Left ventricle myocardium superior (tissue), 1 donor: ENCODE measurements at places on chromosomes 4 and X. TPM values are rescaled to one million over a fixed set of nuclear protein-coding genes. Genes with fewer than 3 reads are reported as not detected.

DNA sequence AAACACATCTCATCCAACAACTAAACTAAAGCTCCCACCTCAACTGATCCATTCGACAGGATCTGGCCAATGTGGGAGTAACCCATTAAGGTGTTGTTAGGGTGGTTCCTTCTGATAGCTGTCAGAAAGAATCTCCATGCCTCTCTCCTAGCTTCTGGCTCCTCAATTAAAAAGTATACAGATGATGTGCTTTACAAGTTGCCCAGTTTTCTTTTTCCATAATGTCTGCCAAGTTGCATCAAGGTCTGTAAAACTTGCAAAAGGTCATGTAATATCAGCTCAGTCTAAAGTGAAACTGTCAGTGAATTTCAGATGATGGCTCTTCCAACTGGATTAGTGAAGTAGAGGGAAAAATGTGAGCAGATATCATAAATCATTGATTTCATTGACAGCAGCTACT, 191.8 kb downstream of the RAB28 start:
- DNase-seq, result no peak

DNA sequence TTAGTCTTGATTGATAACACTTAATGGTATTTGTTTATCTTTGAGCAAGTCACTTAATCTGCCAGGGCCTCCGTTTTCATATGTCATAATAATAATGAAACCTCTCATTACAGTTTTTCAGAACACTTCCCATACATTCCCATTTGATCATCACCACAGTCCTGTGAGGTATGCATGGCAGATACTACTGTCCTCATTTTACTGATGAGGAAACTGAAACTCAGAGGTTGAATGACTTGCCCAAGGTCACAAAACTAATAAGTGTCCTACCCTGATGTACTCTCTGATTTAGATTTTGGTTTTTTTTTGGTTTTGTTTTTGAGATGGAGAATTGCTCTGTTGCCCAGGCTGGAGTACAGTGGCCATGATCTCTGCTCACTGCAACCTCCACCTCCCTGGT, 25.7 kb downstream of the ZFX start:
- no peak for DNase-seq

DNA sequence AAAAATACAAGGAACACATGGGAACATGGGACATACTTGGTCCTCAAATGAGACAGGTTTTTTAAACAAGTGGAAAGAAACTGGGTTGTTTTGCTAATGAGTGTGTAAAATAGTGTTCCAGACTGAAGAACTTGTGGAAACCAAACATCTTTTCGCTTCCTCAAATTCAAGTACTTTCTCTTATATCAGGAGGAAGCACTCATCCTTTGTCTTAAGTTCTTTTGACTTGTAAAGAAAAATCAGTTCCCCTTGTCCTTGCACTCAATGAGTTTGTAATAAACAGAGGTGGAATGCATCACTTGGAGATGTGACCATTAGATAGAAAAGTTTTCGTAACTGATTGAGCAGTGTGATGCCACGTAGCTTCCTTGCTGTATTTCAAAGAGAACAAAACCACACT, 101.1 kb downstream of the PHOX2B start:
- no peak for DNase-seq

DNA sequence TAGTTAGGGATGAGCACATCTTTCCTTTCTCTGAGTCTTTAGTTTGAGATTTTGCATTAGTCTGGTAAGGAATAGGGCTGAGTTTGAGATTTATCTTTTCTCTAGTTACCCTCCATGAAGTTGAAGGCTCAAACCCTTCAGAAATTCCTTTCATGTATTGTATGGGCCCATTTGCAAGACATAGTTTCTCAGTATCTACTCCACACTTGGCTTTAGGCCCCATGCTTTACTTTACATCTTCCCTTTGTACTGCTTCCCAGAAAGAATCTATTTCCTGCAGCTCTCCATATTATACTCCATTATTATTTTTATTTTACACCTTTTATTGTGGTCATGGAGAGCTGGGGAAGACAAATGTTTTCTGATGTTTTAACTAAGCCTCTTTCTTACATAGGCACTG, 1038.2 kb downstream of the TECRL start:
- no peak for DNase-seq

DNA sequence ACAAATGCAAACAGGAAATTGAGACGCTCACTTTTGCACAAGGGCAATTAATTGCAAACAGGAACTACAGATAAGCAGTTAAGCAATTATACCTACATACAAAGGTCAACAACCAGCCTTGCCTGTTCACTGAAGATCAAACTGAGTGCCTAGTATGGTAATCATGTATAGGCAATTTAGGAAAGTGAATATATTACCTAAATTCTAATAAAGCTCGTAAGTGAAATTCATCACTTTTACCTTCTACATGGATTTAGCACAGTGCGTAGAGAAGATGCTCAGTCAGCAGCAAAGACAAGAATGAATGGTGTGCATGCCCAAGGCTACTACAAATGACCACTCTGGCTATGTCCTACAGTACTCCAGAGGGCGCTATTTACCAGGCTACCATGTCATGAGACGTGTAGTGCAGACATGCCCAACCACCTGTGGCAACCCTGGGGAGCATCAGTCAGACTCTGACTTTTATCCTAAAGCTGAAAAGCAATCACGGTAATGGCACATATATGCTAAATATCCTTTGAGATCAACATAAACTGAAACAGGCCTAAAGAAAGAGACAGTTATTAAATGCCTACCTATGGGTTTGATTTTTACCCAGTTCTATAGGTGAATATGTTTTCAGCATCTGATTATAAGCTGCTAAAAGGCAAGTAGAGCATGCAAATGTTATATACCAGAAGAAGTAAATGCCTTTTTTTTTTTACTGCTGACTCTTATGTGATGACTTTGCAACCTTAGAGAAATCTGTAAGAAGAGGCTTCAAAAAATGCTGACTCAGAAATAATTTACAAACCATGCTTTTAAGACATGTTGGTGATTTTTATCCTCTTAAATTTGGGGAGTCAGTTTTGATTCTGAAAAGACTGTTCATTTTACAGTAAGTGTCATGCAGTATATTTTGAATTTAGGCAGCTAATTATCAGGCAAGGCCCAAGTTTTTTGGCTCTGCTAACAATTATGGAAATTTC, 178.0 kb downstream of the PPP3CA start:
- peak; percentile 31 for DNase-seq

GRCh38 chr4:108830509-108831244, 67.8 kb upstream of the ETNPPL start:
- DNase-seq, result peak; percentile 72

GRCh38 chr4:181688432-181688831, 554.8 kb upstream of the TENM3 start:
- no peak for DNase-seq

- no peak for DNase-seq
These were observed 505.0 kb upstream of the PITX2 start for GRCh38 chr4:111127841-111128240.

GRCh38 chrX:103831803-103832544, at the start of gene RAB9B:
RAB9B (minus strand) TSS chrX:103832257; CDS start chrX:103825784, 6,473 bp downstream.
- peak; percentile 65 for DNase-seq

DNA sequence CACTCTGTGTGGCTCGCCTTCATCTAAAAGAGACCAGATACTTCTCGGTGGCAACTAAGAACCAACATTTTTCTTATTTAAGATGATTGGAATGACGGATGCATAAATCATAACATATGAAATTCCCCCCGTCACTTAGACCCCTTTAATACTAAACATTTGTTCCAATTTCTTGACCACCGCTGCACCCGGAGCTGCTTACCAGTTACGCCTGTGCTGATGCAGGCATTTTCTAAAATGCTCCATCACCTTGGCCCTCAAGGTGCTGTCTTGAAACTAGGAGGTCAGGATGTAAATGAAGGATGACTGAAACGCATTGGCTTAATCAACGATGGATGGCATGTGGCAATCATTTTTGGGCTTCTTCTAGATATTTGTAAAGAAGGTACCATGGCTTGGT, 130.0 kb downstream of the CPZ start:
- DNase-seq, result peak; percentile 2

GRCh38 chr4:38099020-38099600, 138.9 kb downstream of the PTTG2 start:
- no peak for DNase-seq

DNA sequence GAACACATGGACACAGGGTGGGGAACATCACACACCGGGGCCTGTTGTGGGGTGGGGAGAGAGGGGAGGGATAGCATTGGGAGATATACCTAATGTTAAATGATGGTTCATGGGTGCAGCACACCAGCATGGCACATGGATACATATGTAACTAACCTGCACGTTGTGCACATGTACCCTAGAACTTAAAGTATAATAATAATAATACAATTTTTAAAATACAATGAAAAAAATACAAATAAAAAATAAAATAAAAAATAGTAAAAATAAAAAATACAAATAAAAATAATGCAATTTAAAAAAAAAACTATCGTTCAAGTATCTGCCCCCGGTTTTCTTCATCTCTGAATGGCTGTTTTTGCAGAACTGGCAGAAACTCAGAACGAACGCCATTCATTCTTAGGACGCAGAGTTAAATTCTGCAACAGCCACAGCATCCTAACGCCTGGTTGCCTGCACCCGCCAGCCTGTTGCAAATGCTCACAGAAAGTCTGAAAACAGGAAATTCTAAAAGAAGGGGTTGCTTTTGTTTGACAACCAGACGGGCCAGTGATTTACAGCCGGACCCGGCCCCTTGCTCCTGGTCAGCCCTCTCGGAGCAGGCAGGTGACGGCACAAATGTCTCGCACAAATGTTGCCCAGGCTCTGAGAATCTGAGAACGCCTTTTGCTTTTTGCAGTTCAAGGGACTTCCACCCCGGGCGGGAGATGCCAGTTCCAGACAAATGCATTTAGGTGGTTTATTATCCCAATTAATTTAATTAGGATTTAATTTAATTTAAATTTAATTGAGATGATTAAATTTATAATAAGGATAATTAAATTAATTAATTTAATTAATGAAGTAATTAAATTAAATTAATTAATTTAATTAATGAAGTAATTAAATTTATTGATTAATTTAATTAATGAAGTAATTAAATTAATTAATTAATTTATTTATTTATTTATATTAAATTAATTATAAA, 47.8 kb downstream of the CRLF2 start:
- DNase-seq, result no peak

DNA sequence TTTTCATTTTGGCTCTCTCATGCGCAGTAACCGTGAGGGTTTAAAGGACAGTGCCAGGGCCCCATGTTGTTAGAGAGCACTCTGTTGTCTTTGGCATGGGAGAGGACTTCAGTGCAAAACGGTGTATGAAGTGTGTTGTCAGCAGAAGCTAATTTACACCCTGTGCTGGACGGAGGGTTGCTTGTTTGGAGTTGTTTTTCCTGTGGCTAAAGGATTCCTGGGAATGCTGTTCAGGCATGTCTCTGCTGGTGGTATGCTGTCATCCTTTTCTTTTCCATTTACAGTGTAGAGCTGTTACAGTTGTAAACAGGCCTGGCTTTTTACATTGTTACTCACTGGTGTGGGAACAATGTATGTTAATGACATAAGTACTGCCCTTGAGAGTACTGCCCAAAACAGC, 206.3 kb downstream of the CBR4 start:
- no peak for DNase-seq

DNA sequence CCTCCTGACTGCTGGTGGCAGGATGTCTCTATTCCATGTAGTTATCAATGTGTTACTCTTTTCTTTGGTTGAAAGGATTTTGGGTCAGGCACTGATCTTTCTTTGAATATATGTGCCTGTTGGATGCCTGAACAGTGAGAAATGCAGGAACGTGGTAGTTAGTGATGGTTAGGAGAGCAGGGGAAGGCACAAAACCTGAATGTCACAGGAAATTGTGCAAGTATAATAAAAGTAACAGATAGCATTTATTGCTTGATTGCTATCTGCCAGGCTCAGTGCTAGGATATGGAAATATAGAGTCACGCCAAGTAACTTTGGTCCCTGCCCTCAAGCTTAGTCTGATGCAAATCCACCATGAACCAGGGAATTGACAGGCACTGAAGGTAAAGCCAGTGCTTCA, 219.8 kb upstream of the FAT1 start:
- DNase-seq, result no peak

DNA sequence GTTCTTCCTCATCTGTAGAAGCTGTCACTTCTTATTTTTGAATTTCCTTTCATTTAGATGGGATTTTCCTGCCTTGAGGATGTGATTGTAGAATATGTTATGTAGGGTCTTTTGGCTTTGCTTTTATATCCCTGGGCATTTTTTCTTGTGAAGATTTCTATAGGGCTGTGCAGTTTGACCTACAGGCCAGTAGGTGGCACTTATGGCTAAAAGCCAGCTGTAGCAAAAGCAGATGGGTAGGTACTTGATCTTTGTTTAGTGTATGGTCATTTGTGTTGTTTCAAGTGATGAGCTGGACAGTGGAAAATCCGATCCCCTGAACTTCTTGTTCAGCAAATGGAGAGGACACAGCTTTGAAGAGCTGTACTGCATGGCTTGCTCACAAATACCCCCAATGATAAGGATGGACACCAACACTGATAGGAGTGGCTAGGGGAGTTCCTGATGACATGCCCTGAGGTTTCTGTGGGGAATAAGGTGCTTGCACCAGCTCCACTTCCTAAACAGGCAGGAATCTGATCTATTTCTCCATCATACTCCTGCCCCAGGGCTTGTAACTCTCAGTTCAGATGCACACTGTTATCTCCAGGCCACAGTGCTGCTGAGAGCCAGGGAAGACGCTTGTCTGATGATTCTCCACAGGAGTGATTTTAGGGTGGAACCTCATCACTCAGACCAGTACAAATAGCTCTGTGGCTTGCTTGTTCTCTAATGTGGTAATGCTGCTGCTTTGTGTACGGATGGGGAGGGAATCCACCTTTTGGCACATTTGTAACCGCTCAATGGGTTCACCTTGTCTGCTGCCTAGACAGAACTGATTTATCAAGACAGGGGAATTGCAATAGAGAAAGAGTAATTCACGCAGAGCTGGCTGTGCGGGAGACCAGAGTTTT, 417.1 kb upstream of the MAGEB16 start:
- DNase-seq, result no peak

GRCh38 chrX:30513284-30513683, 64.3 kb downstream of the TASL start:
- DNase-seq, result no peak

- no peak for DNase-seq
These were observed 35.2 kb downstream of the PTTG2 start for GRCh38 chr4:37995299-37995821.

- DNase-seq, result no peak
These were observed 204.3 kb downstream of the TRAM1L1 start for GRCh38 chr4:116881077-116881476.

- no peak for DNase-seq
These were observed 161.3 kb downstream of the ATP10D start for GRCh38 chr4:47646372-47646771.

The SPATA4 gene
- total RNA-seq, result not detected

The RBM46 gene
- not detected for total RNA-seq

The CFAP47 gene
- not detected for total RNA-seq

The GSX2 gene
- not detected for total RNA-seq

The SPIN2A gene
- 0.22 TPM for total RNA-seq
